Fibroblast of skin of back (primary cell): ENCODE measurements at places on chromosomes 5 and 9.

DNA sequence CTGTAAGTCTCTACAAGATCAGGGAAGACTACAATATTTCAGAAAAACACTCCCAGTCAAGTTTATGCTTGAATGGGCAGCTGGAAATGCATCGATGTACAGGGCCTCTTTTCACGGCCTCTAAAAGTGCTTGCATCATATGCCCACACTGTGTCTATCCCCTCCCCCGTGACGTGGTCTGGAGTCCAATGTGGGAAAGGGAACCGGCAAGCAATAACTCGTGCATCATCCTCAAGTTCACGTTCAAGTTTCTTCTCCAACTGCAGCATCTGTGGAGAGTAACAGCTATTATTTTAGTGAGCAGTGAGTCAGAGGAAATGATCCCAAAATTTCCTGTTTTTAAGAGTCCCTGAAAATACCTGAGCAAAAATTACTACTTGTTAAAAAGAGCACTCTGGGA lies 22.3 kb downstream of the ATPSCKMT start:
- DNase-seq: peak; percentile 68

GRCh38 chr5:149675610-149676201 lies 54.4 kb upstream of the PPARGC1B start:
- no peak for DNase-seq

DNA sequence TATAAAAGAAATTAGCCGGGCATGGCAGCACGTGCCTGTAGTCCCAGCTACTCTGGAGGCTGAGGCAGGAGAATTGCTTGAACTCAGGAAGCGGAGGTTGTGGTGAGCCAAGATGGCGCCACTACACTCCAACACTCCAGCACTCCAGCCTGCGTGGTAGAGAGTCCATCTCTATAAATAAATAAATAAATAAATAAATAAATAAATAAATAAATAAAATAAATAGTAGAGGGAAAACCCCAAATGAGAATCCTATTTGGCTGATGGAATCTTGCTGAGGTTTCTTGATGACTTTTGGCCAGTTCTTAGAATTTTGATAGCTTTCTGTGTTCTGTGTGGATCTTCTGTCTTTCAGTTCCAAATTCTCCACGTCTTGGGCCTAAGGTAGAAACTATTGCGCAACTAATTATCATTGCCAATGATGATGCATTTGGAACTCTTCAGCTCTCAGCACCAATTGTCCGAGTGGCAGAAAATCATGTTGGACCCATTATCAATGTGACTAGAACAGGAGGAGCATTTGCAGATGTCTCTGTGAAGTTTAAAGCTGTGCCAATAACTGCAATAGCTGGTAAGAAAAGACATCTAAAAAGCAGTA lies 126.9 kb downstream of the ADGRV1 start:
- DNase-seq: no peak

DNA sequence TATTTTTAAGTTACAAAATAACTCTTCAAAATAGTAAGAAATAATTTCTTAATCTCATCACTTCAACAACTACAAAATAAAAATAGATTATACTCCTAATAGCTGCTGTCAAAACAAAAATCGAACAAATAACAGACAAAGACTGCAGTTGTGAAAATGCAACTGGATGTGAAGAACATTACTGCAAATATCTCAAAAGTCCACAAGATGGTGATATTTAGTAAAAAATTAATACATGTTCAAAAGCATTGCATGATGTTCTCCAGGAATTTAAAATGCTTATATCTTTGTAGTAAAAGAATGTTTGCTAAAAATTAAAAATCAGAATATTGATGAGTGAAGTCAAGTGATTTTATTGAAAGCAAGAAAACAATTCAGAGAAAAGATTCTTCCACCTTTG lies 66.2 kb downstream of the MPDZ start:
- peak; percentile 30 for DNase-seq

DNA sequence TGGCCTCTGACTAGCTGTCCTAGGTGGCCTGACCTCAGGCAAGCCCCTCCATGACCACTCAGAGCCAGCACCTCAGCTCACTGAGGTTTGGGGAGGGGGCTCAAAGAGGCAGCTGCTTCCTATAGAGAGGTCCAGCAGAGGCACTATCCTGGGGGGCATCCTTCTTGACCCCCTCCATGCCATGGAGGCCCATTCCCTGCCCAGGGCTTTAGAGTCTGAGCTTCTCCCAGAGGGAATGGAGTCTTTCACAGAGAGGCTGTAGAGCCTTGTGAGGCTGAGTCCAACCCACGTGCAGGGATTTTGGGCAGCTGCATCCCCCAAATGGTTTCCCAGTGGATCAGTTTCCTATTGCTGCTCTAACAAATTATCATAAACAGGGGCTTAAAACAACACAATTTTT lies 16.9 kb downstream of the IRF1 start:
- no peak for DNase-seq

- DNase-seq: no peak
Measured at GRCh38 chr5:37055383-37055990, 178.9 kb downstream of the NIPBL start.

DNA sequence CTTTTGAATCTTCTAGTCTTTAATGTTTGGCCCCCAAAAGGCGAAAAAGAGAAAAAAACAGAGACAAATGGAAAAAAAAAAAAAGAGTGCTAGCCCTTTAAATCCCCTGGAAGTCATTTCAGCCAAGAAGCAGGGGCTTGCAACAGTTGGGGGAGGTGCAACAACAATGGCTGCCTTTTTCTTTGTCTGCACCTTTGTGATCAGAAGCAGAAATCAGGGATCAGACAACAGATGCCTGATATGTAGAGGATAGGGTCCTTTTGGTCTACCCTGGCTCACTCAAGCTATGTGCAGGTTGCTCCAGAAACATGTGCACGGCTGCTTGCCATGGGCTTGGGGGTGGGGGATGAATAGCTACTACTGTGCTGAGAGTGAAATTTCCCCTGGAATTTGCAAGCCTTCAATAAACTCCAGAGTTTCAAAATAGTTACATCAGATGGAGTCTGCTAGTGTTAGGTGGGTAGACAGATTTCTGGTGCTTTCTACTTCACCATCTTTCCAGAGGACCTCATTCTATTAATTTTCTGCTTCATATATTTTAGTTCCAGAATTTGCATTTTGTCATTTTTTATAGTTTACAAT lies 150.9 kb downstream of the FGF18 start:
- no peak for DNase-seq

DNA sequence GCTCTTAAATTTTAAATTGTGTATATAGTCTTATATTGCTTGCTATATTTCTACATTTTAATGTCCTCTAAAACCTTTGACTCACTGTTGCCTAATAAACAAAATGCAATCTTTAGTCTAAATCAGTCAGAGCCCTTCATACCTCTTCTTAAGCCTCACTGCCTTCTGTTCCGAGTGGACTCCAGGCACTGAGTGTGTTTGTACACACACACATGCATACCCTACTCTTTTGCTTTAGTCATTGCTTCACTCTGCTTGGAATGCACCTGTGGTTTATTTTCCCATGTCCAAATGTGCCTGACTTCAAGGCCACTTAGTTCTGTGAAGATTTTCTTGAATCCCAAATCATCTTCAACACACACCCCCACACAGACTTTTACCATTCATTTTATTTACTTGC lies 60.9 kb downstream of the SLC12A2 start:
- DNase-seq: peak; percentile 5

GRCh38 chr9:88738709-88739108 lies 203.7 kb downstream of the NXNL2 start:
- peak; percentile 58 for DNase-seq

GRCh38 chr9:138104251-138105122 lies 226.9 kb downstream of the CACNA1B start:
- DNase-seq: no peak

- no peak for DNase-seq
Measured at GRCh38 chr9:744790-745484, 96.6 kb upstream of the DMRT1 start.

DNA sequence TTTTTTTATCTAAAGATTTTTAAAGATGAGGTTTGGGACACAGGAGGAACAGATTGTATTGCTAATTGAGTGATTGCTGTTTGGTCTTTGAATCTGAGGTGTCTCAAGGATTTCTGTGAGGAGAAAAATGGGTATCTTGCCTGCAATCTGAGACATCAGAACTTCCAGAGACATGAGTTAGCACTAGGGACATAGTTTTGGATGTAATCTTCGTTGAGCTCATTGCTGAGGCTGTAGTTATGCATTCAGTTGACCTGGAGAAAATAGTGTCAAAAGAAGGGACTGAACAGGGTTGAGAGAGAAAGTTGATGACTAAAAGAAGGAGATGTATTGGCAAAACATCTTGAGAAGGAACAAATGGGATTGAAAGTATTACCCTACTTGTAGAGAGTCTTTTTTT lies 24.6 kb downstream of the C9orf85 start:
- no peak for DNase-seq

- DNase-seq: peak; percentile 81
Measured at GRCh38 chr9:100064872-100065581, 33.8 kb downstream of the ERP44 start.

GRCh38 chr5:65861830-65862241 lies 64.5 kb upstream of the ERBIN start:
- peak; percentile 99 for DNase-seq

- no peak for DNase-seq
Measured at GRCh38 chr9:34552986-34553385, 30.2 kb upstream of the ENHO start.

GRCh38 chr5:57166276-57166675 lies 7.6 kb upstream of the GPBP1 start:
- DNase-seq: peak; percentile 21
